NCI-H187 treated with DMSO at 0.1 percent for 48 hours (cell line): ENCODE measurements at places on chromosomes 3 and 15.
A peak's percentile ranks its signal among the peaks of the same experiment; 100 is the strongest.

- DNase-seq = no peak
These were observed 37.5 kb upstream of the ZBTB38 start for GRCh38 chr3:141330718-141331376.

- DNase-seq = no peak
These were observed 7.6 kb downstream of the GDPGP1 start for GRCh38 chr15:90241343-90242192.

- no peak for DNase-seq
These were observed 36.5 kb downstream of the ATOSA start for GRCh38 chr15:52642386-52643361.

GRCh38 chr3:197539651-197540051 lies 16.1 kb downstream of the BDH1 start:
- no peak for DNase-seq

- DNase-seq = no peak
These were observed 34.5 kb downstream of the RUVBL1 start for GRCh38 chr3:128089135-128089534.

DNA sequence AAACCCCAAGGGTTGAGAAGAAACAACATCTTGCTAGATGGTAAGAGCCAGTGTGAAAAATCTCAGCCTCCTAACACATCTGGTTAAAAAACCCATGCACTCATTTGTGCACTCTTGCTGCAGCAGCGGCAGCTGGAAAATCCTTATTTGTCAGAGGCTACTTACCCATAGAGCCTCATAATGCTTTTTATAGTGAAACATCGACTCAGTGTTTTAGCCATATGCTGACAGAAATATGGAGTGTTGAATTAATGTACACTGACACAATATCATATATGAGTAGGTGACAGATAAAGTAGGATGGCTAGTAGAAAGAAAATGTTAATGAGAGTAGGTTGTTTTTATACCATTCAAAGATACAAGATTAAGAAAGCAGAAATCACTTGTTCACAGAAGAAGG lies 13.0 kb downstream of the SLC9A9 start:
- no peak for DNase-seq

DNA sequence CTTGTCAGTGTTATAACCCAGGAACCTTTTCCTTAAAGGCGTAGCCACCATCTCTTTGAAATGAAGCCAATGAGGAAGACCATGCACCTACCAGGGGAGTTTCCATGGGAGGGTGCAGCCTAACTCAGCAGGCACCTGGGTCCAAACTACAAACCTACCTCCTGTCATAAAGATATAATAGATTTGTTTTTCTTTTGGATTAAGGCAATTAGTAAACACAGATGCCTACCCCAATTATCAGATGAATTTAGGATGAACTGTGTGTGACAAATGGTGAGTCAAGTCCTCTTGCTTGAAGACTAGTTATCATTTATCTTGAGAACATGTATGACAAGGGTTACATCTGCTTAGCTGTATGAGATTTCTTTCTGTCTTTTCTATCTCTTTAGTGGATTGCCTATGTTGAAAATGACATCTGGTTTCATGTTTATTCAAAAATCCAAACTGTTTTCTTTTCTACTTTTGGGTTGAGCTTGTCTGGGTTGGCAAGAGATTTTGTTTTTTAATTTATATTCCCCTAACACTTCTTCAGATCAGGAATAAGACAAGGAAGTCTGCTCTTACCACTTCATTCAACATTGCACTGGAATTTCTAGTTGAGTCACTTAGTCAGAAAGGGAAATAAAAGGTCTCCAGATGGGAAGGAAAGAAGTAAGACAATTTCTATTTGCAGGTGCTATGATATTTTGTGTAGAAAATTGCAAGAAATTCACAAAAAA lies 149.9 kb downstream of the NEK10 start:
- DNase-seq = no peak

DNA sequence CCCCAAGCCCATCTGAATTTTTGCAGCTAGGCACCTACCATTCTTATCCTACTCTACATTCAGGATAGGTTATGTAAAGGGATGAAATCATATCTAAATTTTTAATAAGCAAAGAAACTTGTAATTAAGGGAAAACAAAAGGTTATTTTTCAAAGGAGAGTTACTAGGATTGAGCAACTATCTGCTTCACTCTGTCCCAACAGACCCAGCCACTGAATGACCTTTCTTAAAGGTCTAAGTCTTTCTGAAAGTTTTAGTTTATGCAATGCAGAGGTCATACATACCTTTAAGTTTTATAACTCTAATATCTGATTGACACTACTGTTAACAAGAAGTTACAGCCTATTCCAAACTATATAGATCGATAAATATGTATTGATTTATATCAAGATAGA lies 209.2 kb upstream of the CTNNB1 start:
- no peak for DNase-seq

- DNase-seq = no peak
These were observed 532.8 kb downstream of the FOXP1 start for GRCh38 chr3:71050538-71051258.

DNA sequence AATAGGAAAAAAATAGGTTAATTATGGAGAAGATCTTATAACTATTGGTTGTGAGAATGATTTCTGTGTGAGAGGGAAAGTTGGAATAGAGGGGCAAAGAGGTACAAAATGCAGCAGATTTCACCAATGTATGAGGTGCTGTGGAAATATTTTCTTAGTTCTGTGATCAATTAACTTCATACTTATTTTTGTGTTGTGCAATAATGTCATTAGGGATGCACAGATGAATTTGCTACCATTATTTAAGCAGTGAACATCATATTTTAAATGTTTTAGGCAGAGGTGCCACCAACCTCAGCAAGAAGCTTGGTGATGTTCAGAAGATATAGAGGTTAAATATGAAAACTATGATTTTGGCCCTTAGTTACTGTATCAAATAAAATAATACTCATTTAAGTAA lies 21.6 kb downstream of the MBNL1 start:
- DNase-seq = no peak

- DNase-seq = no peak
These were observed 29.1 kb upstream of the RARRES1 start for GRCh38 chr3:158761350-158761749.

- no peak for DNase-seq
These were observed 270.6 kb upstream of the RGMA start for GRCh38 chr15:93359425-93360131.

DNA sequence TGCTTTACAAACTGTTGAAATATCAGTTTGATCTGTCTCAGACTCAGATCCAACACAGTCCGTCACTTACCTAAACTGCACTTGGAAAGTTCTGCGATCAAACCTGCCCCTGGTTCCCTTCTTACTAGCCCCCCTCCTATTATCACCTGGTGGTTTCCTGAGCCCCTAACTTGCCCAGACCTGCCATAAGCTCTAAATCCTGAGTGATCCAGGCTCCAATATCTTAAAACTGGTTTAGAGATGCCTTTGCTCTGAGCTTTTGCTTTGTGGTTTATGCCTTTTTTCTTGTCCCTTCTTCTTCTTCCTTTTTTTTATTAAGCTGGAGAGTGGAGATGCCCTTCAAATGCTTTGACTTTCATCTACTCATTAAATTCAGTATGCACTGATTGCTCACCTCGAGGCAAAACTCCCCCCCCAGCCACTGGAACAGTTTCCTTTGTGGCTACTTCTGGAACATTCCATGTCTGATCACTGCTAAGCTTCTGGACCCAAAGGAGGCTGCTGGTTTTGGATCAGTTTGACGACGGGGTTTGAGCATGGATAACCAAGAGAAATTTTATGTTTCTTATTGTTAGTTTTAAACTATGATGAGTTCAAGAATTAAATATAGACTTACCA lies 3.5 kb upstream of the ITGB5 start:
- DNase-seq = no peak

DNA sequence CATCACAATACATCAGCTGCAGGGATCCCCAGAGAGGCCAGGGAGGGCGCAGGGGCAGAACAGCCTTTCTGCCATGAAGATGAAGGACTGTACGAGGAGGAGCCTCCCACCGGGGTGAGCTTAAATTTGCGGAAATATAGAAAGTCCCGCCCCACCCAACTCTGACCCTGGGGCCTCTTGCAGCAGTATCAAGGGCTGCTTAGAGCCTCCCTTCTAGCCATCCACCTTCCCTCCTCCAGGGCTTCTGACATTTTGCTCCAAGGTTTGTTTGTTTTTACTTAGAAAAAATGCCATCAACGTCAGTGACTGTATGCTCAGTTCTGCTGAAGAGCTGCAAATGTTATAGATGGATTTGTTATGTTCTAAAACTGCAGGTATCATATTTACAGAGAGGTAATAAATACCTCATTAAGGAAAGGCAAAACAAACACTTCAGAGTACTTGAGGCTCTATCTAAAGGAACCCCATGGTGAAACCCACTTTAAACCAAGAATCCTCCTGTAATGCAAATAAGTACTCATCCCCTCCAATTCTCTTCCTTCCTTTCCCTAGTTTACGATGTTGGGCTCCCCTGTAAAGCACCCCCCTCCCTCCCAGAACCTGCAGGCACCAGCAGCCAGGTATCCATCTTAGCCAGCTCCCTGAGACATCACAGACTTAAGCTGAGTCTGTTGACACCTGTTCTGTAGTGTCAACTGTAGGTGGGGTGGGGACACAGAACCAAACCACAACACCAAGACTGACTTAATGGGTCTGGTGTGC lies 30.5 kb downstream of the RFTN1 start:
- peak; percentile 92 for DNase-seq

DNA sequence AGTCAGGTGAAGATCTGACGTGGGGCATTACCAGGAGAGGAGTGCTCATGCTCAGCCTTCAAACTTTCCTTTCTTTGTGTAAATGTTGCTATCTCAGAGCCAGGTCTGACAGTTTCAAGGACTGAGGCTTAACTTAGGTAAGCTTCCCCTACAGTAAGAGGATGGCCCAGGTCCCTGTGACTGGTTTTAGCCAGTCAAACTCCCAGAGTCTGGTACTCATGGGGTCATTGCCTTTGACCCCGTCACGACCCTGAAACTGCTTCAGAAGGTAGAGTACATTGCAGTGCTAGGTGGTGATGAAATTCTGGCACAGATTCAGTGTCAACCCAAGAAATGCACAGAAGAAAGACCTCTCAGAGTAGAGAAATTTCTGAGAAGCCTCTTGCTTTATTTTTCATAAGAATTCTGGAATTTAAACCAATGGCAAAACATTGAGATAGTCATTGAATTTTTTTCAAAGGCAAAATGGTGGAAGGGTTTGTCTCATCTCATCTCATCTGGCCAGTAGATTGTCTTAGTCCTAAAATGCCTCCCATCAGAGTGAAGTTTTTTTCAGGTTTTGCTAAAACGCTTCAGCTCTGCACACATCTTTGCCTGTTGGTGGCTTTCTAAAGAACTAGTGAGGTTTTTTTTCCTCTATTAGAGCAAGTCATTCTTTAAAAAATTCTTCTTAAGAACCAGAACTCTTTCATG lies 23.1 kb downstream of the ZBTB38 start:
- no peak for DNase-seq
